ENCODE measurements at places on chromosomes 13 and 19.

- no peak for DNase-seq
Measured at GRCh38 chr19:33613620-33614000, 8.1 kb upstream of the CHST8 start.

DNA sequence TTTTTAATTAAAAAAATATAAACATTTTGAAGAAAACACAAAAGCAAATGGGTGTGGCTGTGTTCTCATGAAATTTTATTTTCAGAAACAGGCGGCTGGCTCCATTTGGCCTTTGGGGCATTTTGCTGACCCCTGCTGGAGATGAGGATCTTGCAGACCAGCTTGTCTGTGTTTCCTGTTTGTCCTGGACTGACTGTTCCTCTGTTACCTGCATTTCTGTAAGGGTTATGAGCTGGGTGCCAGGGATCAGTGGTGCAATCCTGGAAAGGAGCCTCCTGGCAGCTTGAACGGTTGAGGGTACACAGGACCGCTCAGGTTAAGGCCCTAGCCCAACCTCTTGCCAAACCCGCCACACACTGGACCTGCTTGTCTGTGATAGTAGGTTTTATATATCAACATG is 49.9 kb downstream of the ZNF787 start:
- no peak for DNase-seq

DNA sequence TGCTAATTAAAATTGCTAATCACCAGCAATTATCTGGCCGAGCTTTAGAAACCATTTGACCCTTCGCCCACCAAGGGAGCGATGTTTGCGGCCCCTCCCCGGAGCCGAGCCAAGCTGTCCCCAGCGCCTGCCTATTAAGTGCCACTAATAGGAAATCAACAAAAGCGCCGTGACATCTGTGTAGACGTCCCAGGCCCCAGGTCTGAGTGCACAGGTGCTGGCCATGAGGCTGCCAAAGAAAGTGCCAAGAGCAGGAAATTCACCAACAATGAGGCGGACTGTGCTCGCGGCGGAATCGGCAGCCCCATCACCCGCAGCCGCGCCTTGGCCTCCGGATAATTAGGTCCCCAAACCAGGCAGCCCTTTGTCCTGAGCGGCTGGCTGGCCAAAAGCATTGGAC is 44.5 kb upstream of the SPACA7 start:
- DNase-seq = no peak

- DNase-seq = no peak
Measured at GRCh38 chr19:5356428-5356827, 15.8 kb upstream of the PTPRS start.

DNA sequence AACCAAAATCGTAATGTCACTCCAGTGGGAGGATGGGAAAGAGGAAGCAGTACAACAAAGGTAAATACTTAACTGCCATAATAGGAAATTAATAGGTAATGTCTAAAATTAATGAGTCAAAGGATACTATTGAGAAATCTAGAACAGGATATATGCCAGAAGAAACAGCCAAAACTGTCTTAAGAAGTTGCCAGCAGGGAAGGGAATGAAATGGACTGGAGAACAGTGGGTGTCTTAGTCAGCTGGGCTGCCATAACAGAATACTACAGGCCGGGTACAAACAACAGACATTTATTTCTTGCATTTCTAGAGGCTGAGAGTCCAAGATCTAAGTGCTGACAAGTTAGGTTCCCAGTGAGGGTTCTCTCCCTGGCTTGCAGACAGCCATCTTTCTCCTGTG is 40.3 kb upstream of the IPO5 start:
- no peak for DNase-seq

DNA sequence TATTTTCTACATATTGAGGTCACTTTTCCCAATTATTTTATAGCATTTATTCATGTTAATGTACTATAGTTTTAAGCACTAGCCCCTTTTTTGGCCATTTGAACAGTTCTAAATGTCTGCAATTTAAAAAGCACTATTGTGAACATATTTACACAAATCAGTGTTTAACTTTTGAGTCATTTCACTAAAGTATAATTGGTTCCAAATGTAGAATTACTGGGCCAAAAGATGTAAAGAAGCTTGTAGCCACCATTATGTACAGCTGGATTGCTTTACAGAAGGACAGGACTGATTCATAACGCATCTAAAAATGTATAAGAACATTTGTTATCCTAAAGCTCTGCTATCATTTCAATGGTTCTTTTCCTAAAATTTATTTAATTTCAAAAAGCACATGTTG is 16.6 kb upstream of the ATP12A start:
- no peak for DNase-seq

- no peak for DNase-seq
Measured at GRCh38 chr19:32200312-32201038, 144.9 kb upstream of the ZNF507 start.

GRCh38 chr13:48985756-48986155 is 10.0 kb downstream of the FNDC3A start:
- DNase-seq = no peak

- no peak for DNase-seq
Measured at GRCh38 chr13:81211713-81212112, 870.8 kb upstream of the SPRY2 start.

DNA sequence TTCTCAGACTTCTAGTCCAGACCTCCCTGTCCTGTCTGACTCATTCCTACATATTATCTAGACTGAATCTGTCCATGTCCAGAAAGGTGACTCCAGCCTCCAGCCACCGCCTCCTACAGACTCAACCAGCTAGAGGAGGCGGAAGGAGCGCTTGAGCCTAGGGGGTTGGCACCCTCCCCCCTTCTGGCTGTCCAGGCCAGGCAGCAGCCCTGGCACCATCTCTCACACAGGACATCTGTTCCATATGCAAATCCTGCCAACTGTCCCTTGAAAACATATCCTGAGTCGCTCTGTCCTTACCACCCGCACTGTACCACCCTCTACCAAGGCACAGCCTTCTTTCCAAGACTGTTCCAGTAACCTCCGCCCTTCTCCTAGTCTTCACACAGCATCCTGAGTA is 150.7 kb upstream of the WASF3 start:
- DNase-seq = no peak

- no peak for DNase-seq
Measured at GRCh38 chr13:98175823-98176222, 1.2 kb downstream of the RNF113B start.

DNA sequence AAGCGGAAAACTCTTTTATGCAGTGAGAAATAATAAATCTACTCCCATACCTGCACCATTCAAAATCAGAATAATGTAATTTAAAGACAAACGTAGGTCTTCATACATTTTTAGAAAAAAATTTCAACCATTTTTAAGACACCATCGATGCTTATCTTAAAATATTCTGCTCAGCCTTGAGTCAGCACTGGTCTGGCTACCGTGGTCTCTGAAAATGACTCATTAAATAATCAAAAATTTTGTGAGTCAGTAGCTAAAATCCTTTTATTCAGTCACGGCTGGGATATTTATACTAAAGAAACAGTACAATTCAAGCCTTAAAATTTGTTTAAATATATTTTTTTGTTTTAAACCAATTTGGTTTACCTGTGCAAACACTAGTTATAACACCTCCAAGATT is 2862.8 kb upstream of the PCDH20 start:
- no peak for DNase-seq

DNA sequence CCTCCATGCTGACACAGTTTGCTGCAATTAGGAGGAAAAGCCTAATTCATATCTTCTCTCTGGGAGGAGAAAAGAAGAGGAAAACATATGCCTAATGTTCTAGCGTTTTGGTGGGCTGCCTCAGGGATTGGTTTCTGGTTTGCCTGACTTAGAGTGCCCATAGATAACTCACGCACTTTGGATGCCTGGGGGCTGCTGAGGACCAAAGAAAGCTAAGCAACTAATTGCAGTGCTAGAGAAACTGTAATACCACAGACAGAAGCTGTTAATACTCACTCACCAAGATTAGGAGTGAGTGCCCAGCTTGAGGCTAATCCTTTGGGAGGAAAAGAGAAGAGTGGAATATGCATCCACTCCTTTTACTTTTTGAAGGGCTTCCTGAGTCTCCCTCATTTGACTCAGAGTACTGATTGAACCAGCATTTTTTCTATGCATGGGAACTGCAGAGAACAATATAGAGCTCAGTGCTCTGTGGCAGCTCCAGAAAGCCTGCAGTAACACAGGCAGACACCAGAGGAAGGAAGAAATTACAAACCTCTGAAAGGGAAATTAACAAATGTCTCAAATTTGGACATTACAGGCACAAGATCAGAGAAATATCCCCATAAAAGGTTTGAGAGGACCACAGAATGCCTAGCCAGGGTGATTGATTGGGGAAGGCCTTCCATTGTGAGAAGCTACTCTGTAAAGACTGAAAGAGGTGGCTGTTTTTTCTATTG is 666.4 kb downstream of the OLFM4 start:
- DNase-seq = no peak

DNA sequence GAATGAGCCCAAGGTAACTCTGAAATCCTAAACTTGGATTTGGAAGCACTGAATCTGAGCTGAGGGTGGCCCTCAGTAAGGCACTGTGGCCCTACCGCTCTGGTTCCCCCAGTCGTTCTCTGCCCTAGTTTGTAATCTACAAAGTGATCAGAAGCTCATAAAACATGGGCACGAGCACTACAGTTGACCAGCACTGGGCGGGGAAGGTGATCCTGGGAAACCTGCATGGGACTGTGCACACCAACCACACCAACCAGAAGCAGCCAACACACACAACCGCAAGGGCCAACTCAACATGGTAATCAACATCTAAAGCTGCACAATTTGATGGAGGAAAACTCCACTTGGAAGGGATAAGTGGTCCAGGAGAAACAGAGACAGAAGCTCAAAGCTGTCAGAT is 22.9 kb downstream of the SLC7A1 start:
- DNase-seq = no peak

DNA sequence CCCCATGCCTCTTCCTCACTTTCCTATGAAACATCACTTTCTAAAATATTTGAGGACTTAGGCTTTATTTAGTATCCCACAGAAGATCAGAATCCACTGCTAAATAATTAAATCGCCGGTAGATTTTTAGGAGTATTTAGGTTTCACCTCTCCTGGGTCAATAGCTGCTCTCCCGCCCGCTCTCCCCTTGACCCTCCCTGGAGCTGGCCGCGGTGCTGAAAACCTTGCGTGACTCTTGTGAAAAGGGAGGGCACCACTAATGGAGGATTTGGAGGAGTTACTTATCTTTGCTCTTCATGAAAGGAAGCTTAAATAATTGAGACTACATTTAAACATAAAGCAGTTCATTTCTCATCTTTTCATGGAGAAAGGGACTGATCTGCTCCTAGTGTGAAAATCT is 14.1 kb downstream of the POU4F1 start:
- no peak for DNase-seq

GRCh38 chr13:70107125-70107497 is 515 bp upstream of the ATXN8OS start:
- DNase-seq = no peak

- DNase-seq = no peak
Measured at GRCh38 chr19:40982594-40983101, 8.4 kb upstream of the CYP2B6 start.

- DNase-seq = no peak
Measured at GRCh38 chr13:71661921-71662320, 205.1 kb downstream of the DACH1 start.

- no peak for DNase-seq
Measured at GRCh38 chr13:80436571-80437169, 95.7 kb upstream of the SPRY2 start.

GRCh38 chr19:56838909-56839651 is 1.4 kb downstream of the PEG3 start:
- peak; percentile 17 for DNase-seq

DNA sequence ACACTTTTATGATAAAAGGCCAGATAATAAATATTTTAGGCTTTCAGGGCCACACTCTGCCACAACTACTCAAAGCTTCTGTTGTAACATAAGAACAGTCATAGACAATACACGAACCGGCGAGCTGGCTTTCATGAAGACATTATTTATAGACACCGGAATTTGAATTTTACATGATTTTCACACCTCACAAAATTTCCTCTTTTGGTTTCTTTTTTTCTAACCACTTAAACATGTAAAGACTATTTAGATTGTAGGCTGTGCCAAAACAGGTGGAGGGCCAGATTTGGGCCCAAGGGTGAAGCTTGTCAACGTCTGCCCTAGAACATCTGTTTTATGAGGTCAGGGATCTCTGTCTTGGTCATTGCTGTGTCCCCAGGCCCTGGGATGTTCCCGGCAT is 29.7 kb upstream of the FXYD3 start:
- peak; percentile 71 for DNase-seq

DNA sequence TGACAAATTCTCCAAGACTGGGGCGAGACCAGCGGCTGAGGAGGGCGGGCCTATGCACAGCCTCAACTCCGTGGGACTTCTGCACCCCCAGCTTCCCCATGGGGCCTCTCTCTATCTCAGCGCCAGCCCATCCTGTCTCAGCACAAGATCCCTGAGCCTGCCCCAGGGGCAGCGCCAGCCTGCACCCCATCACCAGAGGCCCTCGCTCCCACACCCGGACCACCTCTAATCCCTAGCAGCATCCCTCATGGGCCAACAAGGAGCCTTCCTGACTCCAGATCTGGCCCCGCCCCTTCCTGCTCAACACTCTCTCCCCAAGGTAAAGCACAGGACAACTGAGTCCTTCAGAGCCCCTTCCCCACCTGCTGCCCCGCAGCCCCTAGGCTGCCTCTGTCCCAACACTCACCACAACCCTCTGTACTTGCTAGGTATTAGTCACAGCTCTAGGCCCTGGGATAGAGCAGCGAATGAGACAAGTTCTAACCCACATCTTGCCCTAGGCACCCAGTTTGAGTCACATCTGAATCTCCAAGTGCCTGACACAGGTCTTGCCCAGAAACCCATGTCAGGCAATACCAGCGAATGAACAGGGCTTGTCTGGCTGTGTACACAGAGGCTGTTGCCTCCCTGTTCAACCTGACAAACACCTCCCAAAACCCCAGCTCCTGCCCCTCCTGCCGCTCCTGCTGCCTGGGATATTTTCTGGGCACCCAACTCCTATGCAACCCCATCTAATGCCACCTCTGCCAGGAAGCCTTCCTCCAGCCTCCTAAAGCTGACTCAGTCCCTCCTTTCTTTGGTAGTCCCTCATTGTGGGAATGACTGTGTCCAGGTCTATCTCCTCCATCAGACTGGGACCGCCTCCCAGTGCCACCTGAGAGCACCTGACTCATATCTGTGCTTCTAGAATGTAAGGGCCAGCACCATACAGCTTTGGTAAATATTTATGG is 18.6 kb downstream of the GRIK5 start:
- no peak for DNase-seq

DNA sequence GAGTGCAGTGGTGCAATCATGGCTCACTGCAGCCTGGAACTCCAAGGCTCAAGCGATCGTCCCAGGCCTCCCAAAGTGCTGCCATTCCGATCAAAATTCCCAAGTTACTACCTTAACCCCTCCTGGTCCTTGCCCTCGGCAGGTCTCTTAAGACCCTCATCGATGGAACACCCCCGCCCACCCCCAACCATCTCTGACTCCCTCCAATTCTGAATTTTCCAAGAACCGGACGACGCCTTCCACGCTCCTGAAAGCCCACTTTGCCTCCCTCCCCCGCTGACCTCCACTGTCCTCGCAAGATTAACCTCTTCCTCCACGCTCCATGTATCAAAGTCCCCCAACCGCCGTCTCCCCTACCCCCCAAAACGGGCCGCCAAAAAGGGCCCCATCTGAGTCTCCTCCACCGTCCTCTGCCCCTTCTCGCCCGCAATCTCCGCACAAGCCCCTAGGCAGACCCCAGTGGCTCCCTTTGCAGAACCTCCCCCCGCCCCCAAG is 539 bp downstream of the DAPK3 start:
- no peak for DNase-seq

All from germinal center (tissue), 1 donor.